ENCODE measurements at places on chromosomes 13 and 19. TPM values are rescaled to one million over a fixed set of nuclear protein-coding genes. Genes with fewer than 3 reads are reported as not detected.
A peak's percentile ranks its signal among the peaks of the same experiment; 100 is the strongest.

ZNF471 gene
- 1.5 TPM for total RNA-seq

C19orf81 gene
- 4.9 TPM for total RNA-seq

- DNase-seq: peak; percentile 52
These were observed 148.5 kb downstream of the STK24 start for GRCh38 chr13:98428256-98428966.

GRCh38 chr19:55831846-55832245 is at the start of gene NLRP11:
NLRP11 (minus strand) TSS chr19:55831999; CDS start chr19:55818174, 13,825 bp downstream.
- DNase-seq: no peak

GRCh38 chr19:14167576-14168138 is 31.3 kb upstream of the ASF1B start:
- no peak for DNase-seq

GRCh38 chr13:73231471-73231870 is 172.7 kb downstream of the KLF5 start:
- no peak for DNase-seq

DNA sequence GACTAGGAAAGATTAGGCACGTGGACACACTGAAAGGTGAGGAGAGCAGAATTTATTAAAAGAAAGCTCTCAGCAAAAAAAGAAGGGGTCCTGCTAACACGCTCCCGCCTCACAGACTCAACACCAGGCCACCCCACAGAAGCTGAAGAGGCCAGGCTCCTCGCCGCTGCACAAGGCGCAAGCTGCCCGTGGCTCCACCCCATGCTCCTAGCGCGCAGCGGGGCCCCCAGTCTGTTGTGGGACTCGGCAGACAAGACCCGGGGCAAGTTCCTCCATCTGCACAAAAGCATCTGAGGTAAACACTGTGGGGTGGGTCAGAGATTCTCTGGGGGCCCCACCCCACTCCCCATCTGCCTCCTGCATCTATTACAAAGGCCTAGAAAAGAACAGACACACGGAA is 1462.4 kb downstream of the EFNB2 start:
- no peak for DNase-seq

DNA sequence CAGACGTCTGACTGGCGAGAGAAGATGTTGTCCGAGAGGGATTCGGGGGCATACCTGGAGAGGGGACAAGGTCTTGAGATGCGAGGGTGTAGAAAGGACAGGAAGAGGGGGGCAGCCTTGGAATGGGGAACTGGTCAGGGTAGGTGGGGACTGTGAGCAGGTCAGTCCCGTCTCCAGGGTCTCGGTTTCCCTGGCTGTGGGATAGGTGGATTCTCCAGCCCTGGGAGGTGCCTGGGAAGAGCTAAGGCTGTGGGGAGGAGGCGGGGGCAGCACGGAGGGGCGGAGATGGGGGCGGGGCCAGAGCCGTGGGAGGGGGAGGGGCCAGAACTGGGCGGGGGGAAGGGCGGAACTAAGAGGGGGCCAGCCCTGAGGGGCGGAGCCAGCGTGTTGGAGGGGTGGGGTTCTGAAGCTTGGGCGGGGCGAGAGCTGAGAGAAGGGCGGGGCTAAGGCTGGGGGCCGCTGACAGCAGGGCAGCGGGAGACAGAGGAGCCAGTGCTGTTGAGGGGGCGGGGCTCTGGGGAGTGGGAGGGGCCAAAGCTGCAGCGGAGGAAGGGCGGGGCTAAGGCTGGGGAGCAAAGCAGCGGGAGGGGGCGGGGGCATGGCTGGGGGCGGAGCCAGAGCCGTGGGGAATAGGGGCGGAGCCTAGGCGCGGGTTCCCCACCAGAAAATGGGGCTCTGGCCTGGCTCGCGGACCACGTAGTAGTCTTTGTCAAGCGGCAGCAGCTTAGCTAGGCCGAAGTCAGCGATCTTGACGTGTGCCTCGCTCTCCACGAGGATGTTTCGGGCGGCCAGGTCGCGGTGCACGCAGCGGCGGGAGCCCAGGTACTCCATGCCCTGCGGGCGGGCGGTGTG is 9.5 kb upstream of the INSL3 start:
- peak; percentile 78 for DNase-seq

- no peak for DNase-seq
These were observed 26.1 kb downstream of the FGF9 start for GRCh38 chr13:21696865-21697448.

GRCh38 chr13:22014469-22014868 is 343.6 kb downstream of the FGF9 start:
- peak; percentile 25 for DNase-seq
